Neural crest cell (in vitro differentiated cells): ENCODE measurements at places on chromosomes 1 and 21.

GRCh38 chr1:17632541-17633184 is 93.2 kb downstream of the ARHGEF10L start:
- DNase-seq, result no peak

- no peak for DNase-seq
Observed at GRCh38 chr1:5941671-5942070, 50.6 kb downstream of the NPHP4 start.

GRCh38 chr21:44282370-44282769 is 3.3 kb upstream of the AIRE start:
- DNase-seq, result no peak

GRCh38 chr1:48943393-48943792 is 166.7 kb upstream of the BEND5 start:
- no peak for DNase-seq

DNA sequence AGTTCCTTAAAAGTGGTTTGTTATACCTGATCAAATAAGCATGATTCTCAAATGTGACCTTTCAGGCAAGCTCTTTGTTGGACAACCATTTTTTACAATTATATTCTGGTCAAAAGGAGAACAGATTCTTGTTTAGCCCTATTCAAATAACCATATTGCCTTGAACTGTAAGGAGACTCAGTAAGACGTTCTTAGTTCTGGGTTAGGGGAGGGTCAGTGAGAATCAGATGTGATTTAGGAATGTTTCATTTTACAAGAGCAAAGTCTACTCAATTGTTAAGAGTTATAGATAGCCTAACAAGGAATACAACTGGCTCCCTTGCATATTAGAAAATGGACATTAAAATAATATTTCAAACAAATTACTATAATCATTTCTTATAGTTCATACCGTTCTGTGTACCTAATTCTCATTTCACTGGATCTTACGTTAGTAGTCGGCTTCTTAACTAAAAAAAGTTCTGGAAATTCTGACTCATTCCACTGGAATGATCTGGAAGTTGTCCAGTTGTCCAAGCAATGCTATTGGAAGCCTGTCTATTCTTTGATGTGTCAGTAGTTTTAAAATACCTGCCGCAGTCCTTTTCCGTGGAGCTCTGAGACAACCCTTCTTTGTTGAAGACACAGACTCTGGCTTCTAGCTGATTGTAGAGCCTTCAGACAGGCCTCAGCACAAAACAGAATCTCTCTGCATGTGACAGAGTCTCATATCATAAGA is 88.8 kb downstream of the MAST2 start:
- no peak for DNase-seq

DNA sequence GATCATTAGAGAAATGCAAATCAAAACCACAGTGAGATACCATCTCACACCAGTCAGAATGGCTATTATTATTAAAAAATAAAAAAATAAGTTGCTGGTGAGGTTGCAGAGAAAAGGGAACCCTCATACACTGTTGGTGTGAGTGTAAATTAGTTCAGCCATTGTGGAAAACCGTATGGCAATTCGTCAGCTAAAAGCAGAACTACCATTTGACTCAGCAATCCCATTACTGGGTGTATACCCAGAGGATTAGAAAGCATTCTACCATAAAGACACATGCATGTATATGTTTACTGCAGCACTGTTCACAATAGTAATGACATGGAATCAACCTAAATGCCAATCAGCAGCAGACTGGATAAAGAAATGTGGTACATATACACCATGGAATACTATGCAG is 42.2 kb downstream of the GIPC2 start:
- no peak for DNase-seq

- no peak for DNase-seq
Observed at GRCh38 chr1:119472080-119472818, 34.8 kb upstream of the HSD3B1 start.

GRCh38 chr1:78240191-78240590 is 194.4 kb downstream of the GIPC2 start:
- no peak for DNase-seq

GRCh38 chr1:217431395-217431794 is 199.5 kb downstream of the GPATCH2 start:
- DNase-seq, result no peak

GRCh38 chr1:22104865-22105437 is 37.9 kb downstream of the WNT4 start:
- no peak for DNase-seq

- no peak for DNase-seq
Observed at GRCh38 chr1:46427541-46427940, 33.4 kb downstream of the FAAH start.

DNA sequence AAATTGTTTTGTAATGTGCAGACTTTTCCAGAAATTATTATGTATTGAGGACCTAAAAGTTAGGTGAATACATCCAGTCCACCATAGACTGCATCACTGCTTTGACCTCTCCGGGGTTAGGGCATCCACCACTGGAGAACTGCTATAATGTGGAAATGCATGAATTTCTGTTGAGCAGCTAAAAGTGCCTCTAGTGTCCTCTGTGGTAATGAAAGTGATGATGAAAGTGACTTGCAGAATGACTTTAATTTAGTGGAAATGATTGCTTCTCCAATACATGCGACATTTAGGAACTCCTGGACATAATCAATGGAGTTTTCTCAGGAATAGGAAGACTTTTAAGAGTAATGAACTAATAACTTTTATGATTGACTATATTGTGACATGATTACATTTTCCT is 170.8 kb downstream of the LBR start:
- no peak for DNase-seq

DNA sequence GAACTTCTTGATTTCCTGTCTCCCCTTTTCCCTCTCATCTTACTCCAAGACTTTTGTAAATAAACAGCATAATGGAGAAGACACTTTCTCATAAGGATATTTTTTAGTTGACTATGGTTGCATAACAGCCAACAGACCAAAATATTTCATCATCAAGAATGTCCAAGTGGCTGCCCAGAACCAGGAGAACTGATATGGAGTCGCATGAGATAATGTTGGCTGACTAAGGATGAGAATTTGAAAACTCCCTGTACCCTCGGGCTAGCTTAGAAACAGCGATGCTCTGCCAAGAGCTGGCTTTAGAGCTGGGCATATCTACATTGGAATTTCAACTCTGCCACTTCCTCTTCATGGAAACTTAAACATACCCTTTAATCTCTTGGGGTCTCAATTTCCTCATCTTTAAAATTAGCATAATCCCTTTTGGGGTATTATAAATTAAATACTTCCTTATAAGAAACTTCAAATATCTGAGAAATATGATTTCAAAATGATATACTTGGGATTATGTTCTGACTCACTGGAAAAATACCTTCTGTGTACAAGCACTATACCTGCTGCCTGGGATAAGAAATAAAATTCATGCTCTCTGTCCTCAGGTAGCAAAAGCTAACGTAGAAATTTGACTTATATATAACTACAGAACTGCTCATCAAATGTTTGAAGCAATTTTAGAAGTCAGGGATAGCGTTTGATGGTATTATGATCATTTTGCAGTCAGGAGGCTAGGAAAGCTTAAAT is 777.3 kb downstream of the LTN1 start:
- DNase-seq, result no peak

DNA sequence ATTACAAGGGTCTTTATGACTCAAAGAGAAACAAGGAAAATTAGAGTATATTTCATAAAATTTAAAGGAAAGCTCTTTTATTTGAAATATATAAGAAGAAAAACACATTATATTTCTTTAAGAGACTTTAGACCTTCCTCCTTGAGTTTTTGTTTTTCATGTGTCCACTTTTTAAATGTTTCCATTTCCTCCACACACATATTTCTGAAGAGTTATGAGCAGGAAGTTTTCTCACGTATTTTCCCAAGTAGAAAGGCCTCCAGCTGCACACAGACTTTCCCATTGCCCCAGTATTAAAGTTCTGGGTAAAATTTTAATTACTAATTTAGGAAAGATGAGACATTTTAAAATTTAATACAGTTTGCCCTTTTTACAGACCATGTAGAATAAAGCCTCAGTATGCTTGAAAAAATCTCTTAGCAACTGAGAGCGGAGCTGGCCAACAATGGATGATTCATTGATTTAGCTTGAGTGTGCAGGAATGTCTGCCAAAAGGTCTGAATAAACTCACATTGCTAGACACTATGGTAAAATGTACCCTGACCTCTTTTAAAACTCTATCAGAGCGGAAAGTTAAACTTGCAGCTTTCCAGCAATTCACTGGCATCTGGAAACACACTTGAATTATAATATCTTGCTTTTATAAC is 57.9 kb downstream of the DDAH1 start:
- DNase-seq, result no peak

- no peak for DNase-seq
Observed at GRCh38 chr1:6953216-6953615, 168.0 kb downstream of the CAMTA1 start.

DNA sequence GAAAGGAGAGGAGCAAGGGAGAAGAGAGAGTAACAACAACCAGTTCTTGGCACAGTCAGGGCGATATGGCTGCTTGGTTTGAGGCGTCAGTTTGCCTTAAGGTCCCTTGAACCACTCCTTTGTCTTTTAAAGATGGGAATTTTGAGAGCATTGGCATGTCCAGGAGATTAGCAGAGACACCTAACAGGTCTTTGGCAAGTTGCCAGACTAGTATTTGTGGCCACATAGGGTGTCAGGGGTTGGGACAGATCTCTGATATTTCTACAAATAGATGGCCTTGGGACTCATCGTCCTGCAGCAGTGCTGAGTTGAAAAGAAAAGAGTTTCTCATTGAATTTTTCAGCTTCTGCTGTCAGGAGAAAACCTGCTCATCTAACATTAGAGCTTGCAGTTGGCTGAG is 55.3 kb upstream of the KCND3 start:
- no peak for DNase-seq

DNA sequence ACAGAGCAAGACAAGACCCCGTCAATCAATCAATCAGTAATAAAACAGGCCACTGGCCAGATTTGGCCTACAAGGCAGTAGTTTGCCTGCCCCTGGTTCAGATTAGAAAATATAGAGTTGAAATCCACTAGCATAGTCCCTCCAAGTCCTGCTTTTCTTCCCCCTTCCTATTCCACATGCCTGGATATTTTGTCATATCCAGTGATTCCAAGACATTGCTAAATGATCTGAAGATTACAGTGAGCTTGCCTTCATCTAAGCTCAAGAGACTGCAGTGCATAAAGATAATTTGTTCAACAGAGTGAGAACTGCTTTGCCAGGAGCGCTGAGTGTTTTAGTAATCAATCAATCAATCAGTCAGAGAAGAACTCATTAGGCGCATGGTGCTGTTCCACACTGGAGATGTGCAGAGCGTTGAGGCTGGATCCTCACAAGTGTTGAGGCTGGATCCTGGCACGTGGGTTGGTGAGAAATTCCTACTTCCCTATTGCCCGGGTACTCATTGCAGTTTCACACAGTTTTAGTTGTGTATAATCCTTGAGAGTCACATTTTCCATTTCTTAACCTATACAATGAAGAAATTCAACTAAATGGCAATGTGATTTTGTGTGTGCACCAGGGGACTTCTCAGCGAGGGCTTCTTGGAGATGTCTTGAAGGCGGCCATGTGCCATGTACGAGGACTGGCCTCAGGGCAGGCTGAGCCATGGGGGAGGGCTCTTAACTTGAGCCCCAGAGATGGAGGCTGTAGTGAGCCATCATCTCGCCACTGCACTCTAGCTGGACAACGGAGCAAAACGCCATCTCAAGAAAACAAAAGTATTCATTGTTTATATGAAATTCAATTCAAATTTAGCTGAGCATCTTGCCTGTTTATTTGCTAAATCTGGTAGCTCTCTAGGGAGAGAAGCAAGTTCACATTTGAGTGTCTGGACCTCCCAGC is 76.3 kb downstream of the TOMM20 start:
- DNase-seq, result no peak

DNA sequence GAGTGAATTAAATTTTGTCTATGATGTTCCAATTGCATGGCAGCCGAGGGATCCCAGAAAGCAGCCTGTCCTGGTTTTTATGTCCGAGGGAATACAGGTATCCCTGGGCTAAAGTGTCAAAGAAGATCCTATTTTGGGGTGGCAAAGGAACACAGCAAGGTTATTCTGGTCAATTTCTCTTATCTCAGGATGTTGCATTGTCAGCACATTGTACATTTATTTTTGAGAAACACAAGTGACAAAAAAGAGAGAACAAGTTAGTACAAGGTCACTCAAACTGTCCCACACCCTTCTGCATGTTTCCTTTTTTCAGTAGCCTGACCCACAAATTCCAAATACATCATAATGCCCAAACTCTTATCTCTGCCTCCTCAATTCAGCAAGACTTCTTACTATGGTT is 17.7 kb downstream of the RGS18 start:
- no peak for DNase-seq

- DNase-seq, result no peak
Observed at GRCh38 chr1:116298746-116299145, 74.3 kb upstream of the ATP1A1 start.

DNA sequence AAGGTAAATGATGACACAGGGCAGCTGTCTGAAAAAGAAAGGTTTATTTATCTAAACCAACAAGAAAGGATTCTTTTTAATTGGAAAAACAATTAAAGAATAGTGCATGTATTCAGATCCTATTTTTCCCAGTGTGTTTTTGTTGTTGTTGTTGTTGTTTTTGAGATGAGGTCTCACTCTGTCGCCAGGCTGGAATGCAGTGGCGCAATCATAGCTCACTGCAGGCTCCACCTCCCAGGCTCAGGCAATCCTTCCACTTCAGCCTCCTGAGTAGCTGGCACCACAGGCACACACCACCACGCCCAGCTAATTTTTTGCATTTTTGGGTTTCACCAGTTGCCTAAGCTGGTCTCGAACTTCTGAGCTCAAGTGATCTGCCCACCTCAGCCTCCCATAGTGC is 22.1 kb downstream of the NEK2 start:
- DNase-seq, result no peak

DNA sequence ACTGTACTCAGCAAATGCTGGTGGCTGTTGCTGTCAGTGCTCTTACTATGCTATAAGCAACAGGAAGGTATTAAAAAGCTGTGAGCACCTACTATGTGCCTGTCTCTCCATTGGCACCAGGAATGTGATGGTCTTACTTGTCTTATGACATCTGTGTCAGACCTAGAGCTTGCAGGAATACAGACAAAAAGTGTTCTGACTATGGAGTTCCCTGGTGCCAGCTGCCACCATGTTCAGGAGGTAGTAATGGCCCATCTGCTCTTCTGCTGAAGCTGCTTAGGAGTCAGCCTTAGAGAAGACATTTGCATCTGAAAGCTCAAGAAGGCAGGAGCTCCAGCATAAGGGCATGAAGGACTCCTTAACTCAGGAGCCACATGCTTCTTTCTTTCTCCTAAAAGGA is 52.3 kb downstream of the MAB21L3 start:
- DNase-seq, result no peak

DNA sequence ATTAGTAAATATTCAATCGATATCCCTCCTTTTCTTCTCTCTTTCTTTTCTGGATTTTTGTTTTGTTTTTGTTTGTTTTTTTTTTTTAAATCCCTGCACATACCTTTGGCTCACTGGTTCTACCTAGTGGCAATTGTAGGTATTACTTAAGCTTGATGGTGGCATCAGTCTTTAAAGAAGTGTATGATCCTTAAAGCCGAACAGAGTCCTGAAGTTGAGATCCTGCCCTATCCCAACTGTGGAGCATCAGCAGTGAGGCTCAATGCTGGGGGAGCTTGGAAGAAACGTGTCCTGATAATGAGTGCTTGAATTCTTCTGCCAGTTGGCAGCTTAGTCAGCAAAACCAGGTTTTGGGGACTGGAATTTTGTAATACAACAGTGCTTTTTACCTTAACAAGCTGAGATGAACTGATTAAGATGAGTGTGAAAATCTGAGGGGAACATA is 60.8 kb downstream of the FASLG start:
- no peak for DNase-seq
